ENCODE measurements at places on chromosomes 5 and 9. TPM values are rescaled to one million over a fixed set of nuclear protein-coding genes. Genes with fewer than 3 reads are reported as not detected.

Gene SPOCK1
- 53.9 TPM for total RNA-seq

Gene CNTFR
- not detected for total RNA-seq

Gene PLGRKT
- 11.5 TPM for total RNA-seq

Gene IFNA4
- not detected for total RNA-seq

All from bronchial smooth muscle cell (primary cell).